ENCODE measurements at places on chromosomes 7 and 10.

DNA sequence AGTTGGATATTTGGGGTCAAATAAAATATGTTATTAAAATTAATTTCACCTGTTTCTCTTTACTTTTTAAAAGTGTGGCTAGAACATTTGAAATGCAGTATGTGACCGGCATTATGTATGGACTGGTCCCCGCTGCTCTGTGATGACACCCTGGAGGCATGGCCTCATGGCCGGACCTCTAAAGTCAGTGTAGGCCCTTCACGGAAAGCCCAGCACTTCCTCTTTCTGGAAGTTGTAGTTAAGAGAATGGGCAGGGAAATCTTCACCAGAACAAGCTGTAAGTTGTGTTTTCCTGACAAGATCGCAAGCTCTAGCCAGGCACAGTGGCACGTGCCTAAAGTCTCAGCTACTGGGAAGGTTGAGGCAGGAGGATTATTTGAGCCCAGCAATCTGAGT, 38.3 kb upstream of the SRGN start:
- DNase-seq: no peak

DNA sequence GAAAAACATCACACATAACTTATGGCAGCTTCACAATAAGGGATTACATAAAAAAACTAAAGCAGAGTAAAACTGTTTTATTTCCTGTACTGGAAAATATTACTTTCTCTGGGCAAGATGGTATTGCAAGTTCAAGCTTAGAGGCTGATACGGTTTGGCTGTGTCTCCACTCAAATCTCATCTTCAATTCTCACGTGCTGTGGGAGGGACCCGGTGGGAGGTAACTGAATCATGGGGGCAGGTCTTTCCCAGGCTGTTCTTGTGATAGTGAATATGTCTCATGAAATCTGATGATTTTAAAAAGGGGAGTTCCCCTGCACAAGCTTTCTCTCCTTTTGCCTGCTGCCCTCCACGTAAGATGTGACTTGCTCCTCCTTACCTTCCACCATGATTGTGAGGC, 5.1 kb upstream of the LRRC27 start:
- no peak for DNase-seq

DNA sequence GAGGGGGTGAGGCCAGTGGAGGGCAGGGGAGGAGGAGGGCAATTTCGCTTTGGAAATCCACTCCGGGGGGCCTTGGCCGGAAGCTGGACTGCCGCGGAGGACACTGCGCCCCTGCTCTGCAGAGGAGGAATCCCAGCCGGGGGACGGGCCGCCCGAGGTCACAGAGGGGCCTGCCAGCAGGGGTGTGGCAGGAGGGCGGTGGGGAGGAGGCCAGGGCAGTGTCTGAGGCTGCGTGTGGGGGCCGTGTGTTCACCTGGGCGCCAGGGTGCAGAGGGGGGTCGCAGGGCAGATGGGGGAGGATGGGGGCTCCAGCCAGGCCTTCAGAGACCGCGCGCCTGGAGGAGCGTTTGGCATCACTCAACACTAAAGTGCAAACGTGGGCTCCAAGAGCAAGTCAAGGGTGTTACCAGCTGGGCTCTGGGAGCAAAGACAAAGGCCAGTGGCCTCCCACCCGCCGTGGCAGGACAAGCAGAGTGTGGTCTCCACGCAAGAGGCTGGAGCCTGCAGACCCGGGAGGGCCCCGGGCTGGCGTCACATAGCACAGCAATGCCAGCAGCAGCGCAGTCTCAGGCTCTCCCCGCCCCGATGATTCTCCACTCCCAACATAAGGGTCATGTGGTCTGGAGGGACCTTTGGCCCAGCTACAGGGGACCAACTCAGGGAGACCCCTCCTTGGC, 45.3 kb upstream of the DNAJB6 start:
- DNase-seq: no peak

- DNase-seq: no peak
These were observed 7.3 kb upstream of the PNLIP start for GRCh38 chr10:116538456-116538855.

GRCh38 chr10:103767756-103768155, 87.6 kb downstream of the SH3PXD2A start:
- no peak for DNase-seq

DNA sequence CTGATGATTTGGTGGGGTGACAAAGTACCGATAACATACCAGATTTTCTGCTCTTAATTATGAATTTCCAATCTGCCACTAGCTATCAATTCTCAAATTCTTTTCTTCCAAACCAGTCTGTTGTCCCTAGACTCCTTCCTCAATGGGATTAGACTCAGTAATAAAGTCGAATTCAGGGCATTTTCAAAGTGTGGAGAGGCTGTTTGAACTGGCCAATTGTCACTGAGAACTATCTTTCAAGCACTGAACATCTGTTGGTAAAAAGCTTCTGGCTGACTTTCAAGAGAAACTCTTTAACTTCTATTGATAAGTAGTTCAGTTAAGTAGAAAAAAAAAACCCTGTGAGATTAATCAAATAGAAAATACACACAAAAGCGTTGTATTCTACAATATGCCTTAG, 108.9 kb downstream of the SAMD9 start:
- DNase-seq: no peak

DNA sequence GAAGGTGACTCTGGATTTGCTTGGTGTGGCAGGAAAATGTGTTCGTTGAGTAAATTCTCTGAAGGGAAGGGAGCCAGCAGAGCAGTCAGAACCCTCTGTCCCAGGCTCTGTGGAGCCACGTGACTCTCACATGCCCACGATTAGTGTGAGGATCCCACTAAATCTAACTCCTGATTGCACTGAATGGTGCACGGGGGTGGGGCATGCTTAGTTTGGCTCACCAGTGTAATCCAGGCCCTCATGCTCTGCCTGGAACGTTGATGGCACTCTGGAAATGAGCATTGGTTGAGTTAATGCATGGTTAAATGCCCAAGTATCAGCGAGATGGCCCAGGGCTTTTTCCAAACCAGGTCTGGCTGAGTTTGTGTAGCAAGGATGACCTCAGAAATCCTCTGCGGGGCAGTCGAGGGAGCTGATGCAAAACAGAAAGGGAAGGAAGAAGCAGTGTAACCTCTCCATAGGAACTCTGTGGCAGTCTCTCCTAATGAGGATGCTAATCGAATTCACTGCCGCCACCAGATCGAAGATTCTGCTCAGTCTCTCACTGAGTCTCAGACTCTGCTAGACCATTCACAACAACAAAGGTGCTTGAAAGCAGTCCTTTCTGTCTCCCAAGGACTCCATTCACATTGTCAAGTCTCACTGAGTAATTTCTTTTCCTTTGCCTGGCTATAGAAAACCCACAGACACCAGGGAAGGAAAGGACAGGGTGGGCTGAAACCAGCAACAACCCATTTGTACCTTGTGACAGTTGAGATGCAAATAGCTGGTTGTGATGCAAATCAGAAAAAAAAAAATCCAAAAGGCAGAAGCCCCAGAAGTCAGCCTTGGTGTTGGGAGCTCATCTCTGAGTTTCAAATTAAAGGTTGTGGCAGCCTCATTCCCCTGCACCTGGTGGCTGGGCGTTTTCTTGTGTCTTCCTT, 98.1 kb downstream of the C10orf105 start:
- DNase-seq: no peak

- DNase-seq: no peak
These were observed 303.5 kb downstream of the OTUD1 start for GRCh38 chr10:23742368-23742767.

DNA sequence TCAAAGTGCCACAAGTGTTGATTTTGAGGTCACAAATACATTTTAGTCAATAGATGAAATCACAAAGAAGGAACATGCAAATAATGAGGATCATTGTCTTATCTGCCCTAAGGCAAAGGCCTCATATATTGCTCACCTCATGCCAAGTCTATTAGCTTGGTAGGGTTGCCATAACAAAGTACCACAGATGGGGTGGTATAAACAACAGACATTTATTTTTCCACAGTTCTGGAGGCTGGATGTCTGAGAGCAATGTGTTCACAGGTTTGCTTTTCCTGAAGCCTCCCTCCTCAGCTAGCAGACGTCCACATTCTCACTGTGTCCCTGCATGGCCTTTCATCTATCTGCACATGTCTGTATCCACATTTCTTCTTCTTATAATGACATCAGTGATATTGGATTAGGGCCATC, 59.6 kb downstream of the RELN start:
- DNase-seq: no peak

- DNase-seq: no peak
These were observed 196.5 kb downstream of the ACTR3B start for GRCh38 chr7:152956006-152956405.

GRCh38 chr7:80401708-80402107, 110.2 kb downstream of the GNAT3 start:
- no peak for DNase-seq

DNA sequence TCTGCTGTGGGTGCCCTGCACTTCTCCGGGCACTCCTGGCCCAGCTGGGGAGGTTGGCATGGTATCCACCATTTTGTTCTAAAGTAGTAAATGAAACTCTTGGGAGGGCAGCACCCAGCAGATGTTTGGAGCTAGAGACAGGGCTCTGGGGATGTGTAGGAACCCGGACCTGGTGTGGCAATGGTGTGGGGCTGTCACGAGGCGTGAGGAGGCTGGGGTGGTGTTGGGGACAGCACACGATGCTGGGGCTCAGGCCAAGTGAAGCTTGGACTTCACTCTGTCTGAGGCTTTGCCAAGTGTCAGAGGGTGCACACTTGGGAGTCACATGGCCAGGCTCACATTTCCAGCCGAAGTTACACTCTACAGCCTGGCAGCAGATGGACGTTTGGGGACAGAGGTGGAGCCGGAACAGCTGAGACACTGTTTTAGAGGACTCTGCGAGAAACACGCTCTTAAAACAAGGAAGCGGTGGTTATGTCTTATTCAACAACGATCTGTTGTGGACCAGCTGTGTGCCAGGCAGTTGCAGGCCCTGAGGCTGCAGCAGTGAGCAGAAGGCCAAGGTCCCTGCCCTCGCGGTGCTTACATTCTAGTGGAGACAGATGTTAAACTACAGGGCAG, 118.2 kb downstream of the CUX1 start:
- no peak for DNase-seq

DNA sequence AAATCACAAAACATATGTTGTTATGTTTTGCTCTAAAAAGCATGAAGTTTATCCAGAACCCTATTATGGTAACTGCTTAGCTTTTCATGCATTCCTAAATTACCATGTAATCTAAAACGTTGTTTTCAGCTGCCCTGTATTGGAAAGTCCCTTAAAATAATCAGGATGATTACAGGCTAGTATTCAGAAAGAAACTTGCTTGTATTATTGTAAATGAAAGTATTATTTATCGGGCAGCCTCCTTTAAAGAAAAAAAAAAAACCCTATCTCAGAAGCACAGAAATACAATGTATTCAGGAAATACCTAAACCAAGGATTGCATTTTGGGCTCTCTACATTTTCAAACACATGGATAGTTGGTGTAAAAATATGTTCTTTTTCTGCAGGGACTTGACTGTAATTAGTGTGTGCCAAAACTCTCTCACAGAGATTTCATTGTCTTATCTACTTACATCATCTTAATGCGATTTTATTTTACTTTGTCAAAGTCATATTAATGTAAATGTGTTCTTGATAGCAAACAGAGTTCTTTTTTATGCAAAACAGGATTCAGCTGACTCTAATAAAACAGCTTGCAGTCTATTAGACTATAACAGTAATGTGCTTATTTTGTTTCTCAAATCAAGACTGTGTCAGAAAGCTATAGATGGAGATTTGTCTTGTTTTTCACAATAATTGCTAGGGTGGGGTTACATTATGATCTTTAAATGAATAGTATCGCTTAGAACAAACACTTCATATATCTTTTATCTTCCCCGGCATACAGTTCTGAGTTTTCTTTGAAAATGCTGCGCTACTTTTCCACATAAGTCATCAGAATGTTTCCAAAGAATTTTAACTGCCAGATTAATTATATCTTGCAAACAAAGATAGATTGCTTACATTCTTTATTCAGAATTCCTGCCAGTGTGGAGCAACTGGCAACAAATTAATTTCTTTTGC, 65.3 kb upstream of the ARID5B start:
- DNase-seq: no peak

- no peak for DNase-seq
These were observed 160.2 kb upstream of the DPP6 start for GRCh38 chr7:153891990-153892389.

GRCh38 chr10:88385601-88386203, 197.4 kb downstream of the RNLS start:
- peak; percentile 12 for DNase-seq

GRCh38 chr10:78605800-78606350, 462.9 kb upstream of the ZMIZ1 start:
- DNase-seq: no peak

DNA sequence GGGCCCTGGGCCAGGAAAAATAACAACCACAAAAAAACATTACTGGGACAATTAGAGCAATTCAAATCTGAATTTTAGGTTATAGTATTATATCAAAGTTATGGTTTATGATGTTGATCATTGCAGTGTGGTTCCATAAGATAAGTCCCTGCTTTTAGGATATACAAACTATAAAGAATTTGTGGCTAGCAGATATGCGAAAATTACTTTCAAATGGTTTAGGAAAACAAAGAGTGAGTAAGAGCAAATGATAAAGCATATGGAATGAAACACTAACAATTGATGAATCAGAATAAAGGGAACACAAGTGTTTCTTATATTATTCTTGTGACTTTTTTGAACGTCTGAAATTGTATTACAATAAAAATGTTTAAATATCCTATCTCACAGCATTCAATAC, 64.4 kb upstream of the HECTD2 start:
- DNase-seq: no peak

- DNase-seq: no peak
These were observed 8.5 kb downstream of the GPER1 start for GRCh38 chr7:1096156-1097119.

DNA sequence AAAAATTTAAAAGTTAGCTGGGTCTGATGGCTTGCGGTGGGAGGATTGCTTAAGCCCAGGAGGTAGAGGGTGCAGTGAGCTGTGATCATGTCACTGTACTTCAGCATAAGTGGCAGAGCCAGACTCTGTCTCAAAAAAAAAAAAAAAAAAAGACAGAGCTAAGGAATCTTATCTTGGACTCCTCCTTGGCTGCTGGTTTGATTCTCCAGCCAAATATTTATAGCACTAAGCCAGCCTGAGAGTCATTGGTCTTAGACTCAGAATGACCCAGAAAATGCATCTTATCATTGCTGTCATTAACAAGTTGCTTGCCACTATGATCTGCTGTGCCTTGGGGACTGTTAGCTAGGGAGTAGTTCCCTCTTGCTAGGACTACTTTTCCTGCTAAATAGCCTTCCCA, 164.7 kb downstream of the GNAT3 start:
- no peak for DNase-seq

DNA sequence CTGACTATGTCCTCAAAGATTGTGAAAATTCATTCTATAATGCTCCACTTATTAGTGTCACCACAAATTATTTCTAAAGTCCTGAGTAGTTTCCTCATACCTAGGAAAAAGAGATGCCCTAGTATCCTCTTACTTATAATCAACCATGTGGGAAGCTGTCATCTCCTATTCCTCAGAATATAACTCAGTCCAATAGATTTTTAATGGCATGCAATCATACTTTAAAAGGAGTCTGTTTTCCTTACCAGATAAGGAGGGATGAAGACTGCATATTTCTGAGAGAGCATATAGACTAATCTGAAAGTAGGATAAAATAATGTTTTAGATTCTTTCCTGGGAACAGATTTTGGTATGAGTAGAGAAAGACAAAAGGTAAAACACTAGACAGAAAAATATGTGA, 727.7 kb upstream of the GRM3 start:
- DNase-seq: no peak

Measured in HuH-7.5 (cell line).